ENCODE measurements at places on chromosomes 7 and 10.
A peak's percentile ranks its signal among the peaks of the same experiment; 100 is the strongest.

DNA sequence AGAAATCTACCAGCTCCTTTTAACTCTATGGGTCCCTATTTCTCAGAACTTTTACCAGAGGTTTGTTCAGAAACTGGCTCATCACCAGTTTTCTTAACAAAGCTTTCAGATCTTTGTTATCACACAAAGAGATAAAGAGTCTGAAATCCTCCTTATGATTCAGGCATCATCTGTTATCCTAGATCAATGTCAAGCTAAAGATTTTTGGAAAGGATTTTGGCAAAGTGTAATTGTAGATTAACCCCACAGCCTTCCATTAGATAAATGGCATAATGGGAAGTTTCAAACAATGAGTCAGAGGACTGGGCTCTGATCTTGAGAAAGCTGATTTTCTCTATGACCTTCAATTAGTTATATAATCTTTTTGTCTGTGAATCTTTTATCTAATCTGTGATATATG, 192.2 kb downstream of the NXPH1 start:
- no peak for DNase-seq

DNA sequence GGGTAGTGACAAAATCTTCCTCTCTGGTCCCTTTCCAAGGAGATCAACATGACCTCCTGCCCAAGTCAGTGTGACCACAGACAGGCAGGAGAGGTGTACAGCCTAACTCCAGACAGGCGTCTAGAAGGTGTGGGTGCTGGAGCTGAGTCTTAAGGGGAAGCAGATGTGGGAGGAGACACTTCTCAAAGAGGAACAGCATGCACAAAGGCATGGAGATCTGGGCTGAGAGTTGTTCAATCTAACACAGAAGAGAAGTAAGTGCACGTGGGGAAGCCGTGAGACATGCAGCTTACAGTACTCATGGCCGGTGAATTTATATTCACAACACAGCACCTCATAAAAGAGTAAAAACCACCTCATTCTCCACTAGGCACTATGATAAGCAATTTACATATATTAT, 23.8 kb upstream of the GSDME start:
- peak; percentile 47 for DNase-seq

DNA sequence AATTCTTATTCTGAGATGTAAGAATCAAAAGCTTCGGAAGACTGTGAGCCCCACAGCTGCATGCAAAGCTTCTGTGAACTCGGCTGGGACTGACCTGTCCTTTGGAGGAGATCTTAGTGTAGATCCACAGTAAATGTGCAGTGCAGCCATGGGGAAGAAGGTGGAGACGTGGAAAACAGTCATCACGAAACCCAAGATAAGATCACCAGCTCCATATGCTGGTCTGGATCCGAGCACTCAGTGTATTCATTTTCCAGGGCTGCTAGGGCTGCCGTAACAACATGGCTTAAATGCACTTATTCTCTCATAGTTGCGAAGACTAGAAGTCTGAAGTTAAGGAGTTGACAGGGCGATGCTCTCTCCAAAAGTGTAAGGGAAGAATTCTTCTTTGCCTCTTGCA, 143.0 kb upstream of the TCF7L2 start:
- DNase-seq = no peak

DNA sequence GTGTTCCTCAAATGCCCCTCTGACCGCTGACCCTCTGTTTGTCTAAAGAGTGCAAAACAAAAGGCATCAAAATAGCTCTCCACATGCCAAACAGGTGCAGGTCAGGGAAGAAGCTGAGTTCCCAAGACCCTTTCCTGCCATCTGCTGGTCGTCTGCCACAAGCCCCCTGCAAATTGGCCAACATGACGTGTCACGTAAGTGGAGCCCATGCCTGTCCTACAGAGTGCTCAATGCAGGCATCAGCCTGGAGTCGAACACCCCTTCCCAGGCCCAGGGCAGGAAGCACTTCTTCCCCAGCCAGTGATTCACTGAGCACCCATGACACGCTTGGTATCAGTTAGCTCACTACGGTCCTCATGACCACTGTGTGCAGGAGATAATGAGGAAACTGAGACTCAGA, 14.1 kb downstream of the TMEM72 start:
- peak; percentile 84 for DNase-seq

GRCh38 chr10:76398043-76398710, 966.8 kb downstream of the LRMDA start:
- DNase-seq = no peak

- DNase-seq = no peak
These were observed 185.3 kb upstream of the GDF10 start for GRCh38 chr10:47114680-47115186.

GRCh38 chr7:13797545-13797944, 191.9 kb downstream of the ETV1 start:
- no peak for DNase-seq

GRCh38 chr10:2210088-2210487, 472.8 kb upstream of the ADARB2 start:
- DNase-seq = no peak

GRCh38 chr7:36871863-36872262, 147.6 kb upstream of the AOAH start:
- DNase-seq = peak; percentile 33

DNA sequence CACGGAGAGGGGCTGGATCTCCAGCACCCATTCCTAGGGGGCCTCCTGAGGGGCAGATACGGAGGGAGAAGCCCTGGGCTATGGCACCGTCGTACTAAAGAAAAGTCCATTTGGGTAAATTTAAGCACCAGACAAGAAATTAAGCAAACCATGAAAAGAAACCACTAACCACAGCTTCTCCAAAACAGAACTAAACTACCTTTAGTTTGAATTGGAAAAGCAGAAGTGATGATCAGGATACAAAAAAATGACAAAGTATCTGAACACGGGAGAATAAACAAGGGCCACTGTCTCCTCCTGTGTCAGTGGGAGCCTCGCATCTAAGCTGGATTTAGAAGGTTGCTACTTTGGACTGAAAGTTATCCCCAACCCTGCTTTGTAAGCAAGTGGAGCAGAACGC, 69.1 kb downstream of the DIP2C start:
- DNase-seq = peak; percentile 69

Data from NB4 (cell line).